ENCODE measurements at places on chromosomes 6 and 20.

DNA sequence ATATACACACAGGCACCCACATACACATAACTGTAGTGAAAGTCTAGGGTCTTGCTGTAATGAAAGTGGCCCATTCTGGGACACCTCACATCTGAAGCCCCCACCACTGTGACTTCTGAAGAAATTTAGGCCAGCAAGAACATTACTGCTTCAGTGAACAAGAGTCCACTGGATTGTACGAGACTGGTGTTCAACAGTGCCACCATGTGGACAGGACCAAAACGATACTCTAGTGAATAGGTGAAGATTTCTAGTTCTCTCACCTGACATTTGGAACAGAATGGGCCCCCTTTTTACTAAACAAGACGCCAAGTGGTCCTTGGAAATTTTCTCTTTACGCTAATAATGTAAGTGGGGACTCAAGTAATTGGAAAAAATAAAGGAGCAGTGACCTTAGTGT is 156.9 kb downstream of the MAFB start:
- DNase-seq: no peak

- no peak for DNase-seq
Measured at GRCh38 chr20:63091901-63092659, 85.3 kb upstream of the BHLHE23 start.

DNA sequence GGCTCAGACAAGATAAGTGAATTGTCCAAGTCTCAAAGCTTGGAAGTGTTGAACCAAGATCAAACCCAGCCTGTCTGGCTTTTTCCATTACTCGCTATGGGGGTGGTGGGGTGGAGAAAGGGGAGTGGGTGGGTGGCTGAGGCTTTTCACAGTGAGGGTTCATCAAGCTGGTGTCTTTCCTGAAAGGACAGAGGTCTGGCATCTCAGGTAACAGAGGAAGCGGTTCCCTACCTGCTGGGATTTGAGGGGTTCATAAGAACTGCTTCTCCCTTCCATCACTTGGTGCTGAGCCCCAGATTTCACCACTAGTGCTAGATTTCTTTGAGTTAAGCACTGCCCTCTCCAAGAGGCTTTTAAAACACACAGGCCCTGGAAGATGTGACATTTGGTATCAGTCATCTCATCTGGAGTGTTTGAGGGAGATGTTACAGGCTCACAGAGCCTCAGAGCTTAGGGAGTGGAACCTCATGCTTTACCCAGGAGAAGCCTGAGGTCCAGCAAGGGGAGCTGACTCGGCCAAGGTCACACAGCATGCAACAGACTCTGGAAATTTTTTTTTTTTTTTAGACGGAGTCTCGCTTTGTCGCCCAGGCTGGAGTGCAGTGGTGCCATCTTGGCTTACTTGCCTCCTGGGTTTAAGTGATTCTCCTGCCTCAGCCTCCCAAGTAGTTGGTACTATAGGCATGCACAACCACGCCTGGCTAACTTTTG is 6.0 kb upstream of the VEGFA start:
- DNase-seq: no peak

DNA sequence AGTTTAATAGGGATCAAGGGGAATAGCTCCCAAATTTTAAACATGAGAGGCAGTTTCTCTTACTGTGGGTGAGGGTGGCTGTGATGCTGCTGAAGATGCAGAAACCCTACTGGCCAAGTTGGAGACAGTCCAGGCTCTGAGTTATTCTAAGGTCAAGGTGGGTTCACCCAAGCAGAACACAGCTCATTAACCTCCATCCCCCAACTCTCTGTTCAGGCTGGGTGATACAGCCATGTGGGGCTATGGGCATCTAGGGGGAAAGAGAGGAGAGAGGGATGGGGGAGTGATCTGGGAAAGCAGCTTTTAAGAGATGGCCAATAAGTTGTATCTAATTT is 18.9 kb upstream of the TRAM2 start:
- DNase-seq: no peak

- no peak for DNase-seq
Measured at GRCh38 chr20:63589261-63590217, 15.5 kb upstream of the HELZ2 start.

DNA sequence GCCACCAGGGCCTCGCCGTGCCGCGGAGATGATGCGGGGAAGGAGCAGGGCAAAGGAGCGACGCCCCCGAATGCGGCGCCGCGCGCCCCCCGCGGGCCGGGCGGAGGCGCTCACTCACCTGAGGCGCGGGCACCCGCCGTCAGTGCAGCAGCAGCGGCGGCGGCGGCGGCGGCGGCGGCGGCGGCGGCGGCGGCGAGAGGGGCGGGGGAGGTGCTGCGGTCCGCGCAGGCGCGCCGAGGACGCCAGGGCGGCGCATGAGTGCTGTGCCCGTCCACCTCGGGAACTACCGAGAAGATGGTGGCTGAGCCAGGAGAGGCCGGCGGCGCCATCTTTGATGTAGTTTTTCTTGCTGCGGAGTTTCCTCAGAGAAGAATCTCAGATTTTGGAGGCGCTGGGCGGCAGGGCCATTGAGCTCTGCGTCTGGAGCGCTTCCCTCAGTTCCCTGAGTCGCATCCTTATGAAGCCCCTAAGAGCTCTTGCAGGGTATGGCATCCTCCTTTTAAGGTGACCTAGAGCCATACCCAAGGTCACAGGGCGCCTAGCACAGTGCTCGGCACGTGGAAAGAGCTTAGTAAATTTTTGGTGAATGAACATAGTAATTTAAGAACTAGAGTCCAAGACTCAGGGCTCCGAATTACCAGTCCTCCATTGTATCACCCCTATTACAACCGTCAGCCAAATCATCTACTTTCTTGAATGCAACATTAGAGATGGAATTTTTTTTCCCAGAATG is at the start of gene NDRG3:
Gene NDRG3, minus strand, starts transcription at position 164 of the 733 bp plus-strand sequence. CDS start 24,355 bp downstream, outside the sequence.
- peak; percentile 98 for DNase-seq

GRCh38 chr6:118784641-118785164 is 109.2 kb upstream of the ASF1A start:
- no peak for DNase-seq

- no peak for DNase-seq
Measured at GRCh38 chr20:11492386-11492785, 425.3 kb upstream of the BTBD3 start.

DNA sequence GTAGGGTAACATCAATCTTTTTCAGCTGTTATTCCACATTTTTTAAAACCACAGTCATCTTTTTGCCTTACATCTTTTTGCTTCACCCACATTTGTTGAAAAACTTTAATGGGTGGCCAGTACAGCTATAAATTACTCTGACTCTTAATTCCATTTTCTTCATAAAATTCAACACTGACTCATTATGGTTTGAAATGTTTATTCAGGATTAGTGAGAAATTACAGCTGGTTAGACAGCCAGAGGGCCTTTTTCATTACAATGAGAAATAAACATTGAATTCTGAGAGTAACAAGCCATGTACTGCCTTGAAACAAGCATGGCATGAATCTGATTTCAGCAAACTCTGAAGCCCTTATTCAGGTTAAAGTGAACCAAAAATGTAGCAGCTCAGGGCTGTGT is 19.5 kb downstream of the NDUFAF4 start:
- no peak for DNase-seq

GRCh38 chr6:11317885-11318771 is 85.7 kb upstream of the NEDD9 start:
- DNase-seq: peak; percentile 57

GRCh38 chr6:36076178-36077063 is 48.8 kb downstream of the MAPK14 start:
- no peak for DNase-seq

GRCh38 chr6:145863366-145863765 is 48.8 kb upstream of the FBXO30 start:
- no peak for DNase-seq

DNA sequence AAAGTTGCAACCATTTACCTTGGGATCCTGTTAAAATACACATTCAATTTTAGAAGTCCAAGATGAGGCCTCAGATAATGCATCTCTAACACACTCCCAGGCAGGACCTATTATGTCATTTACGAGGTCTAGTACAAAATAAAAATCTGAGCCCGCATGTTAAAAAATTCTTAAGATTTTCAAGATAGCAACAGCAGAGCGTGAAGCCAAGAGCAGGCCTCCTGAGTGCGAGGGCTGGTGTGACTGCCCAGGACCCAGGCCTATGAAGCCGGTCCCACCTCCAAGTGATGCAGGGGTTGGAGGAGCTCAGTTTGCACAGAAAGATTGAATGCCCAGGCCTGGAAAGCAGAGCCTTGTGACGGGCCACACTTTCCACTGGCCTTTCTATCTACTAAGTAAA is 211.1 kb upstream of the KCNQ5 start:
- no peak for DNase-seq

DNA sequence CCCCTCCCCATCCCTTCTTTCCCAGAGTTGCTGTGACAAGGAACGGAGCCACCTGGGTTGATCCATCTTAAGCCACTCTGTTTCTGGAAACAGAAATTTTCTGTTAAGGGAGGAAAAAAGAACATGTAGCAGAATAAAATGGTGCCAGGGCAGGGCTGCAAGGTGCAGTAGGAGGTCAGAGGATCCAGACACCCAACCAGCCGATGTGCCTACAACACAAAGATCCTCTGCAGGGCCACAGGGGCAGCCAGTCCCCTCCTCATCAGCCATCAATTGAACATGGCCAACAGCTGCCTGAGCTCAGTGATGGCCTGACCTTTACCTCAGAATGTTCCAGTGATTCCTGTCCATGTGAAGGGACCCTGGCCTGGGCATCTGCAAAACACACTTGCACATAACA is 11.9 kb downstream of the MDFI start:
- no peak for DNase-seq

- no peak for DNase-seq
Measured at GRCh38 chr6:120320481-120321162, 971.1 kb upstream of the MAN1A1 start.

- peak; percentile 72 for DNase-seq
Measured at GRCh38 chr6:107618672-107619071, 128.8 kb downstream of the SOBP start.

GRCh38 chr6:67680297-67680932 is 954.7 kb upstream of the ADGRB3 start:
- DNase-seq: no peak

- no peak for DNase-seq
Measured at GRCh38 chr6:33958526-33959328, 154.9 kb upstream of the MLN start.

GRCh38 chr20:37363221-37364012 is 17.5 kb downstream of the SRC start:
- DNase-seq: no peak

DNA sequence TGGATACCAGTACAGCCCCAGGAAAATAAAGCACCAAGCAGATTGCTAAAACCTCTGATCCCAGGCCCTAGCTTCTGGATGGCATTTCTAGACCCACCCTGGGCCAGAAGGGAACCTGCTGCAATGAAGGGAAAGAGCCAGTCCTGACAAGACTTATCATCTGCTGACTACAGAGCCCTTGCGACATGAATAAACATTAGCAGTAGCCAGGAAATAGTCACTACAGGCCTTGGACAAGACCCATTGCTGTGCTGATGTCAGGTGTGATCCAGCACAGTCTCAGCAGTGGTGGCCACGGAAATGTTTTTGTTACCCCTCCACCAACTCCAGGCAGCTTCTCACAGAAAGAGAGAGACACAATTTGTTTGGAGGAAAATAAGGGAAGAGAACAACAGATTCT is 399.3 kb downstream of the HAO1 start:
- no peak for DNase-seq

- DNase-seq: no peak
Measured at GRCh38 chr6:73558624-73559398, 38.0 kb upstream of the EEF1A1 start.

DNA sequence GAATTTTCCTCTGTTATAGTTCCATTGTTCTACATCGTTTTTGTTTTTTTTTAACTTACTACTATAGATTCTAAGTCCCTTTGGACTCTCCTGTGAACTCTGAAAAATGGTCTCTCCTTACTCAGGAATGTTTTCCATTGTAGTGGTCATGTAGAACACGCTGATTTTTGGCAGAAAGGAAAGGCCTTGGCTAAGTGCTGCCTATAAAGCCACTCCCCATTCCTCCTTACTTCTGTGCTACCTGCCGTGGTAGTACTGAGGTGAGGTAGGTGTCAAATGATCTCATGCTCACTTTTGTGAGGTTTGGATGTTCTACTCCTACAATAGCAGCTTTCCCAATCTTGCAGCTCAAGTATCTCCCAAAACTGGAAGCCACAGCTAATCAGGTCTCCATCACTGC is 270.7 kb downstream of the SLC35F1 start:
- DNase-seq: no peak

GRCh38 chr20:15482525-15482924 is 1090.7 kb downstream of the KIF16B start:
- DNase-seq: no peak

GRCh38 chr20:20736303-20736702 is 23.9 kb upstream of the RALGAPA2 start:
- peak; percentile 16 for DNase-seq

GRCh38 chr6:89596484-89596883 is 42.1 kb downstream of the LYRM2 start:
- DNase-seq: no peak

GRCh38 chr6:88165844-88166492 is at the start of gene CNR1:
TSS of gene CNR1 (minus strand) at chr6:88166347. CDS start at chr6:88145274, 21,073 bp downstream.
- no peak for DNase-seq

GRCh38 chr20:2654831-2655230 is 2.4 kb downstream of the NOP56 start:
- DNase-seq: no peak

- DNase-seq: no peak
Measured at GRCh38 chr6:10389739-10390494, 25.0 kb downstream of the TFAP2A start.

GRCh38 chr6:71047417-71047816 is 90.6 kb upstream of the B3GAT2 start:
- no peak for DNase-seq

Data from GM10248 (cell line).